ENCODE measurements at places on chromosomes 7 and 10.

DNA sequence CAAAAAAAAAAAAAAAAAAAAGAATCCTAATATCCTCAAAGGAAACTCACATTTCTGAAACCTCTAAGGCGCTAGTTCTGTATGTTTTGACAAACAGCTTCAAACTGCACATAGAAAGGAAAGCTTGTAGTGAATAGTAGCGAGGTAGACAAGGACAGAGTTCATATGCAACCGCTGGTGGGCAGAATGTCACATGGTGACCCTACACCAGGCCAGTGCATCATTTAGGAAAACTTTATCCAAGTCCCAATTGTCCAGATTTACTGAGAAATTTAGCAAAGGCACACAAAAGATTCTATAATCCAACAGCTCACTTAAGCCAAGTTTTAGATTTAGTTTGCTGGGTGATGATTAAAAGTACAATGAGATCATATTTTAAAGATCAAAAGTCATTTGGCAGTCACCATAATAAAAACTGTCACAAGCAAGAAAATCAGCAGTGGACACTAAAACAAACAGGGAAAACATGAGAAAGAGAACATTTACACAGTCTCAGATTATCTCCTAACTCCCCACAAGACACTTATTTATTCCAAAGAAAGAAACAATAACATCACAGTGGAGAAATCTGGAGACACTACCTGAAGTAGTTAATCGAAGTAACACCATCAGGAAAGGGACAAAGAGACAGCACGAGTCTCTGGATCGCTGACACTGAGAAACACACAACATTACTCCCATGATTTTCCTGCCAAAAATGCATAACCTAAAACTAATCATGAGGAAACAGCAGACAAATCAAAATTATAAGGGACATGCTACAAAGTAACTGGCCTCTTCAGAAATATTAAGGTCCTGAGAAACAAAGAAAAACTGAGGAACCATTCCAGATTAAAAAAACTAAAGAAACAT is 20.2 kb downstream of the FAM204A start:
- no peak for DNase-seq

DNA sequence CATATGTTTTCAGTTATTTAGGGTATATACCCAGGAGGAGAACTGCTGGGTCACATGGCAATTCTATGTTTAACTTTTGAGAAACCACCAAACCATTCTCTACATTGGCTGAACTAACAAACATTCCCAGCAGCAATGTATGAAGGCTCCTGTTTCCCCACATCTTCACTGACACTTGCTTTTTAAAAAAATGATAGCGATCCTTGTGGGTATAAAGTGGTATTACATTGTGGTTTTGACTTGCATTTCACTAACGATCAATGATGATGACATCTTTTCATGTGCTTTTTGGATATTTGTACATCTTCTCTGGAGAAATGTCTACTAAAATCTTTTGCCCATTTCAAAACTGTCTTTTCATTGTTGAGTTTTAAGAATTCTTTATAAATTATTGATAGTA is 51.2 kb upstream of the ANAPC16 start:
- DNase-seq, result no peak

- DNase-seq, result no peak
These were observed 69.8 kb downstream of the C10orf143 start for GRCh38 chr10:130040817-130041330.

GRCh38 chr7:128194533-128195282 is 46.4 kb upstream of the LEP start:
- no peak for DNase-seq

GRCh38 chr7:124032369-124033094 is at the start of gene TMEM229A:
Gene TMEM229A (minus strand): TSS chr7:124033067. CDS start chr7:124033003, 64 bp downstream.
- peak; percentile 57 for DNase-seq
